ENCODE measurements at places on chromosomes 16 and 17.

DNA sequence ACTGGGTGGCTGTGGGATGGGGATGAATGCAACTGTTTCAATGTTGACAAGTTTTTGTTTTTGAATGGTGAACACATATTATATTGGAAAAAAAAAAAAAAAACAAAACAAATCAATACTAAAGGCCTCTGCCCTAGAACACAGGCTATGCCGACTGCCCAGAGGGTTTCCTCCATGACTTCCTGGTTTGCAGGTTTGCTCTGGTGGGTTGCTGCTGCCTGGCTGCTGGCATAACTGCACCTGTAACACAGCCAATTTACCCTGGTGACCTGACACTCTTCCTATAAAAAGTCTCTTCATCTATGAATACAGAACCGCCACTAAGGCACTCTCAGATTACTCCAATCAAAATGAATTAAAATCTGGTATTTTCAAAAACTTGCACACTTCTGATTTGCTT is 10.4 kb downstream of the GLYR1 start:
- DNase-seq: no peak

GRCh38 chr16:88618182-88618955 is 20.0 kb upstream of the IL17C start:
- DNase-seq: no peak

GRCh38 chr17:7884581-7885366 is 3.8 kb upstream of the CHD3 start:
- peak; percentile 64 for DNase-seq

GRCh38 chr17:19672009-19672750 is 23.6 kb downstream of the ALDH3A2 start:
- DNase-seq: peak; percentile 16

DNA sequence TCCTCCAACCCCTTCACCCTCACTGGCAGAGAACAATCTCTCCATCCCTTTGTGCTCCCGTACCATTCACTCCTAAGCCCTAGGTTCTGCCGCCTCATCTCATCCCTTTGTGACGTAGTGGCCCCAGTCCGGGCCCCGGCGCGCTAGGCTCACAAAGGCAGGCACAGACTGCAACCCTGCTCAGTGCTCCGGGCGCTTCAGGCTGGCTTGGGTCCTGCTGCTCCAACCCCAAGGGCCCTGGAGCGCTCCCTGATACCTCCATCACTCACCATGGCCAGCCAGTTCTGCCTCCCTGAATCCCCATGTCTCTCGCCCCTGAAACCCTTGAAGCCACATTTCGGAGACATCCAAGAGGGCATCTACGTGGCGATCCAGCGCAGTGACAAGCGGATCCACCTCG is at the start of gene KIF2B:
Gene KIF2B, plus strand, starts transcription at position 164 of the 400 bp plus-strand sequence. Its CDS starts 107 bp downstream, at position 271.
- DNase-seq: no peak

- DNase-seq: no peak
These were observed 504.7 kb upstream of the RBFOX1 start for GRCh38 chr16:6827931-6828330.

DNA sequence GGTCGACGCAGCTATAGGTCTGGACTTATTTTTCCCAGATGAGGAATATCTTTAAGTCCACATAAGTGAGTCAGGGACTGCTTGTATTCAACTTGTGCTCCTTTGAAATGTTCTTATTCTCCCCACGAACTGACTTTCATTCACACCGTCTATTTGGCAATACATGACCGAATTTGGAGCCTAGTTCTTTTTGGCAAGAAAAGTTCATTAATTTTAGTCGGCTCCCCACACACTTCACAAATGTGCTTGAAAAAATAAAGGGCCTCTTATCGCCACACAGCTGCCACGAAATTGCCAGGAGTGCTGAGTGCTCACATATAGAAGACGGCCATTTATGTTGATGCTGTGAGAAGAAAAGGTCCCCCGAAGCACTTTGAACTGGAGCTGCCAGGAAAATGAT is 152.6 kb downstream of the PRKCA start:
- no peak for DNase-seq

- no peak for DNase-seq
These were observed 56.4 kb downstream of the IRX5 start for GRCh38 chr16:54987081-54987480.

All from right kidney (tissue), 9 donors.